ENCODE measurements at places on chromosomes 1 and 21. TPM values are rescaled to one million over a fixed set of nuclear protein-coding genes. Genes with fewer than 3 reads are reported as not detected.

GRCh38 chr1:91526496-91526895 lies 25.8 kb downstream of the CDC7 start:
- DNase-seq = no peak

DNA sequence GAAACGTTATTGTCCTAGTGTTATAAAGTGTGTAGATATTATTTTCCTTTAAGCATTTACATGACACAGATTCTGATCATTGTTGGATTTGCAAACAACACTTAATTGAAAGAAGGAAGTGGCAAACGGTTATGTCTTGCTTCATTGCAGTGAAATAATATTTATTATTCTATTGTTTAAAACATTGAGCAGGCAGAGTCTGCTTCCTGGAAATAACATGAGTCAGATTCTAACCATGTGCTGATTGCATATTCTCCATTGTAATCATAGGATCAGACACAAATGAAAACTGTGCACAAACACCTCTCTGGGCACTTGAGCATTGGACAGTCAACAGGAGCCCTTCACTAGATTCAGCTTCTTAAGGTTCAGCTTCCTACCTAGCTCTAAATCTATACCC lies 46.8 kb upstream of the USP25 start:
- no peak for DNase-seq

DNA sequence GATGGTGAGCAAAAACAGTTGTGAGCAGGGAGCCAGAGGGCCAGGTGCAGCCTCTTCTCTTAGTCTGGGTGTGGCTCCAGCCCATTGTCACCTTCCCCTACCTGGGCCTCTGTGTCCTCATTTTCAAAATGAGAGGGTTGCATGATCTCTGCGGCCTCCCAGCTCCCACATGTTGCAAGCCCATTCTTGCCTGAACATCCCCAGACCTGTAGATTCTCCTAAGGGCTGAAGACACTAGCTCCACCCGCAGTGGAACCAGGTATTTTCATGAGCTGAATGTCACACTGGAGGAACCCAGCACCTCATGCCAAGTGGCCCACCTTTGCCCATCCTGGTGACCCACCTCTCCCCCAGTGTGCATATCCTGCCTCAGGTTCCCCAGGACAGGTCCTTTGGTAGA lies 12.3 kb downstream of the IKBKE start:
- DNase-seq = no peak

Gene DNAI4
- 28.9 TPM for total RNA-seq

Gene LCE6A
- total RNA-seq = not detected

- DNase-seq = no peak
Observed at GRCh38 chr1:15231714-15232201, 15.3 kb upstream of the FHAD1 start.

Gene ATP1A4
- total RNA-seq = 0.64 TPM

DNA sequence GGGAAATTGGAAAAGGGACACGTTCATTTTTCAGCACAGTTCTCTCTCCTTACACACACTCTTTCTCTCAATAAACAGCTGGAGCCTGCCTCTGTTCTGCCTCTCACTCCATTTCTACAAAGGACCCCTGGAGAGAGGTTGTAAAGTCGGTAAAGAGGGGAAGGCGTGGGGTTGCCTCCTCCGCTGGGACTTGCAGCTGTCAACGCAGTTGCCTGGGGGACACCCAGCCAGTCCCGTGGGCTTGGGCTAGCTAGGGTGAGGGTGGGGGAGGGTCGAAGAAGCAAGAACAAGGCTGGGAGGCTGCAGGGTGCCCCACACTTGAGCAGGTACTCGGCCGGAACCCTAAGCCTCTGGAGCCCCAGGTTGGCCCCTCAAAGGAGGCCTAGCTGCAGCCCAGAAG lies 27.6 kb downstream of the C1orf216 start:
- no peak for DNase-seq

Gene ZNF362
- total RNA-seq = 12.5 TPM

GRCh38 chr1:183871142-183871541 lies 66.2 kb downstream of the RGL1 start:
- peak; percentile 25 for DNase-seq

DNA sequence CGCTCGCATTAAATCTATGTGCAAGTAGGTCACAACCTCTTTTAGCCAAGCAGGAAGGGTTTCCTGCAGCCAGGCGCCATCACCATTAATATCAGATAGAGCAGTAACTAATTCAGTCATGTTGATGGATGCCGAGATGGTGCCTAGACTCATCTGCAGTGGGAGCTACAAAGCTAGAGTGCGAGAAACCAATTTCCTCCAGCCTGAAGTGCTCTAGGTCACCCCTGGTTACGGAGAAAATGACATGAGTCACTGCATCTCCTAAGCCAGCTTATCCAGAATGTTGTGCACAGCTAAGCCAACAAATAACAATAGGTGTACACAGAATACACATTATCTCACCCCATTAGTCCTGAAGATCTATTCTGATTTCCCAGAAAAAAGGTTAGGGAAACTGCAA lies 36.0 kb downstream of the OVAAL start:
- no peak for DNase-seq

DNA sequence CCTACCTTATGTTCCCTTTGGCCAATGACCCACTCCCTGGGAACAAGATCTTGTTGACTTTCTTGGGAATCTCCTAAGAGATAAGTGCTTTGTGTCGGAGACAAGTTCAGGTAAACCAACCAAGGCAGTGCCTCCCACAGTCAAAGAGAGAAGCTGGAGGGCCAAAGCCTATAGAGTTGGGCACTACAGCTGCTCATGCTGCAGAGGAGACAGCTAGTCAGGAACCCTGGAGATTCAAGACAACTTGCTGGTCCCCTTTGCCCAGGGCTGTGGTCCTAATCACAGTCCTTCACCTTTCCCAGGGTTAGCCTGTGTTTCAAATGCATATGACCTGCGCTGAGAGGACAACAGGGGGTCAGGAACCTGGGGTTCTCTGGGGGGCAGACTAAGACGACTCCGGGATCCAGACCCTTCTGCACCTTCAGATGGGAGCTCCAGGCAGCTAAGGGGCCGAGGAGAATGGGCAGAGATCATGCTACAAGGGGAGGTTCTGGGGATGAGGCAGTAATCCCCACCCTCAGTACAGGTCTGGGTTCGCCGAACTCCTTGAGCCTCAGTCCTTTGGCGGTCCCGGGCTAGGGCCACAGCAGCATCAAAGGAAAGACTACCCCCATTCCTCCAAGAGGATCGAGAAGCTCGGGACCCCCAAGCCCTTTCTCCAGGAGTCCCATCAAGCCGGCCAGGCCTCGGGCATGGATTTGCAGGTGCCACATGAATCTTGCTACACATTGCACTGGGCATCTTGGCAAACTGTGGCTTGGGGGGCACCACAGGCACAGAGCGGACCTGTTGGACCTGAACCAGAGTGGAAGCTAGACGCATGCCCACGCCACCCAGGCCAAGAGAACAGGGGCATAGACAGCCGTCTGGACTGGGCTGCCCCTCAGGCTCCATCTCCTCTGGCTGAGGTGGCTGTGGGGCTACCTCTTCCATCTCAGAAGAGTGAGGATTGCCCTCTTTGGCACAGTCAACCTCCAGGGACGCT lies 2.0 kb upstream of the USF1 start:
- DNase-seq = no peak

Gene CELA3B
- not detected for total RNA-seq

DNA sequence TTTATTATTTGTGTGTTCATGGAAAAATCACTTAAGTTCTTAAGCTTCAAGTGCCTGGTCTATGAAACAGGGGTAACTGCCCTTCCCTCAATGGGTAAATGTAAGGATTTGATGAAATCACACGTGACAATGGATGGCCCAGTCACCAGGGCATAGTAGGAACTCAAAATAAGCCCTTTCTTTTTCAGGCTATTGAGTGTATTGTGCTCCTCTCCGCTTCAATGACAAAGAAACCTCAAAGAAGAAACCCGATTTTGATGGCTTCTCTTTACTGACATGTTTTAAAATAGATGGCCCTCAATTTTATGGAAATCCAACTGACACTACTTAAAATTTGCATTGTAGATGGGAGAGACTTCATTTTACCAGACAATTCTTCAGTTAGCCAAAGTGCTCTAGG lies 543.5 kb downstream of the OMA1 start:
- DNase-seq = no peak

- no peak for DNase-seq
Observed at GRCh38 chr1:162197041-162197531, 127.6 kb downstream of the NOS1AP start.

DNA sequence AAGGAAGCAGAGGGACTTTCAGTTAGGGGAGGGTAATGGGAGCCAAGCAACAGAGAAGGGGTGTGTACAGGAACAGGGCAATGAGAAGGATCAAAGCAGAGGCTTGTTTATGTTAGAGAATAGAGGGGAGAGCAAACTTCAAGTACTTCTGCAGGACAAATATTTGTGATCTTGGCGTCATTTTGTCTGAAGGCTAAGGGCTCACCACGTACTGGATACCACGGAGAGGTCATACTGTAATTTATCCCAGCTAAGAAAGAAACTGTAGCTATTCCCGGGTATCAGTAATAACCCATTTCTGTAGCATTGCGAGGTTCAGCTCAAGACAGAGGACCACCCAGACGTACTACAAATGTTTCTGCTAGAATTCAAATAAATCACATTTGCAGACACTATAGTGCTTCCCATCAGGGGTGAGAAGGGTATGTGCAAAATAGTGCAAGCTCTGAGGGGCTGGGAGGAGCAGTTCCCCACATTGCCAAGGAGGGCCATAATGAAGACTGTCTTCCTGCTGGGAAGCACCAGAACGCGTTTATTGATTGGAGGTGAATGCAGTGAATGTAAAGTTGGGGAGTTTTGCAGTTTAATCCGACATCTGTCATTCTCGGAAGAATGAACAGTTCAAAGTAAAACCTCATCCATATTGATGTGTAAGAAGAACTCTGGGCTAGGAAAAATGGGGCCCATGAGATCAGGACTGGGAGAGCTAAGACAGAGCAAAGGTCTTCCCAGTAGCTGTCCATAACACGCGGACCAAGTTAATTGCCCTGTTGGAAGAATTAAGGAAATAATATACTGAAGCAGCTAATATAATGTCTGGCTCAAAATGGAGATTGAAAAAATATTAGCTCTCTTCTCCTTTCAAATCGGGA lies 136.9 kb downstream of the RWDD3 start:
- DNase-seq = no peak

Gene UBXN10
- 2.6 TPM for total RNA-seq

- no peak for DNase-seq
Observed at GRCh38 chr1:150513351-150513791, 2.2 kb upstream of the FALEC start.

DNA sequence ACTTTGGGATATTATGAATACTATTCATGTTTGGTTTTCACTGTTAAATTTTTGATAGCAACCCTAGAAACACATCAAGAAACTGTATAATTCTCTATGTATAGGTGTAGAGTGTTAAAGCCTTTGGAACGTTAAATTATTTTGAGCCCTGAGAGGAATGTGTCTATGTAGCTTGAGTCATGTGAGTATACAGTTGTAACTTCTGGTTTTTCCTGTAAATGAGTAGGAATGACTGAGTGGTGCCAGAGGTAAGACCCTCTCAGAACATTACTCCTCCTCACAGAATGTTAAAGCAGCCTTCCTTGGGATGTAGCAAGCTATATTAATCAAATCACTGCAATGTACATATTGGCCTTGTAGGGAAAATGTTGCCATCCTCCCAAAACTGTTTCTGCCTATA lies 69.0 kb downstream of the C1orf21 start:
- DNase-seq = no peak

Gene TCHHL1
- total RNA-seq = not detected

Gene BATF3
- 0.91 TPM for total RNA-seq

Gene IL24
- not detected for total RNA-seq

- DNase-seq = no peak
Observed at GRCh38 chr1:158969166-158969565, 37.8 kb downstream of the PYHIN1 start.

Gene LIN28A
- not detected for total RNA-seq

Gene CRYAA
- not detected for total RNA-seq

- DNase-seq = no peak
Observed at GRCh38 chr1:43706598-43707189, 642 bp upstream of the ST3GAL3 start.

Gene KIAA1614
- total RNA-seq = 8.2 TPM
